Right cardiac atrium (tissue), 5 donors: ENCODE measurements at places on chromosomes 13 and 19. TPM values are rescaled to one million over a fixed set of nuclear protein-coding genes. Genes with fewer than 3 reads are reported as not detected.

The SUGP1 gene
- polyA plus RNA-seq: 27.4 TPM

The NFILZ gene
- polyA plus RNA-seq: not detected

The CRX gene
- not detected for polyA plus RNA-seq

The EID2B gene
- polyA plus RNA-seq: 2.8 TPM

The ADAMTS10 gene
- 18.1 TPM for polyA plus RNA-seq

The DAND5 gene
- polyA plus RNA-seq: 7.0 TPM

The METTL21C gene
- polyA plus RNA-seq: not detected

The FPR1 gene
- polyA plus RNA-seq: 0.97 TPM

The TMC4 gene
- polyA plus RNA-seq: 2.3 TPM

The KIR3DL2 gene
- polyA plus RNA-seq: not detected

The ARL11 gene
- polyA plus RNA-seq: 0.32 TPM

The FUT6 gene
- not detected for polyA plus RNA-seq

The LAIR2 gene
- not detected for polyA plus RNA-seq

The TMEM38A gene
- 13.5 TPM for polyA plus RNA-seq

The SIGLEC9 gene
- polyA plus RNA-seq: 1.2 TPM

The DOHH gene
- 14.8 TPM for polyA plus RNA-seq

The TEKTIP1 gene
- 0.20 TPM for polyA plus RNA-seq

The RNF225 gene
- not detected for polyA plus RNA-seq

The CEACAM20 gene
- polyA plus RNA-seq: not detected

The SELENOW gene
- 1,795 TPM for polyA plus RNA-seq

The AP1M2 gene
- 0.09 TPM for polyA plus RNA-seq

The SLITRK1 gene
- polyA plus RNA-seq: not detected

The ZNF780B gene
- polyA plus RNA-seq: 15.3 TPM

The GRAMD1A gene
- polyA plus RNA-seq: 32.0 TPM

The TMPRSS9 gene
- not detected for polyA plus RNA-seq

The PGLYRP1 gene
- not detected for polyA plus RNA-seq

The KANK3 gene
- 12.5 TPM for polyA plus RNA-seq

The PSG3 gene
- not detected for polyA plus RNA-seq

The SBSN gene
- not detected for polyA plus RNA-seq

The SIGLEC14 gene
- 0.75 TPM for polyA plus RNA-seq

The PRTN3 gene
- not detected for polyA plus RNA-seq

The LRFN3 gene
- polyA plus RNA-seq: 8.4 TPM

The SLC6A16 gene
- polyA plus RNA-seq: 1.2 TPM

The ACTMAP gene
- 5.1 TPM for polyA plus RNA-seq

The CYP4F2 gene
- not detected for polyA plus RNA-seq

The IRGC gene
- not detected for polyA plus RNA-seq

The LGALS14 gene
- not detected for polyA plus RNA-seq

The SOHLH2 gene
- polyA plus RNA-seq: 0.34 TPM

The PSG11 gene
- not detected for polyA plus RNA-seq
